ENCODE measurements at places on chromosomes 2 and 18. TPM values are rescaled to one million over a fixed set of nuclear protein-coding genes. Genes with fewer than 3 reads are reported as not detected.

- H3K27ac ChIP-seq: no peak overlapping the region
- H3K36me3 ChIP-seq: no peaks in the 10 kb centered on the region
- no peak overlapping the region for H3K4me3 ChIP-seq
- H3K27me3 ChIP-seq: no peaks in the 10 kb centered on the region
- no peak for DNase-seq
Measured at GRCh38 chr2:47536696-47537095, 133.7 kb downstream of the MSH2 start.

LAPTM4A gene
- 157 TPM for total RNA-seq

GRCh38 chr2:138501425-138502254 is at the start of gene SPOPL:
TSS of gene SPOPL (plus strand) at chr2:138501770. CDS start at chr2:138550217, 48,447 bp downstream.
- H3K27ac ChIP-seq: peak within 1 kb of the TSS; percentile 98
- peaks cover 32% of the 10 kb centered on the region for H3K4me1 ChIP-seq
- DNase-seq: peak; percentile 88
- no peaks in the 10 kb centered on the region for H3K27me3 ChIP-seq
- no peaks in the 10 kb centered on the region for H3K36me3 ChIP-seq
- H3K4me3 ChIP-seq: peak within 1 kb of the TSS; percentile 99

CD8A gene
- total RNA-seq: 0.24 TPM

CMPK2 gene
- total RNA-seq: 0.12 TPM

- no peaks in the 10 kb centered on the region for H3K27me3 ChIP-seq
- no peak overlapping the region for H3K27ac ChIP-seq
- H3K36me3 ChIP-seq: no peaks in the 10 kb centered on the region
- no peak for DNase-seq
- no peak overlapping the region for H3K4me3 ChIP-seq
- H3K4me1 ChIP-seq: no peaks in the 10 kb centered on the region
Measured at GRCh38 chr2:189236066-189236465, 56.5 kb upstream of the COL5A2 start.

GRCh38 chr2:178205853-178206521 is 11.7 kb downstream of the OSBPL6 start:
- H3K4me1 ChIP-seq: peaks cover 7% of the 10 kb centered on the region
- no peaks in the 10 kb centered on the region for H3K36me3 ChIP-seq
- H3K27me3 ChIP-seq: peaks cover 15% of the 10 kb centered on the region

DNA sequence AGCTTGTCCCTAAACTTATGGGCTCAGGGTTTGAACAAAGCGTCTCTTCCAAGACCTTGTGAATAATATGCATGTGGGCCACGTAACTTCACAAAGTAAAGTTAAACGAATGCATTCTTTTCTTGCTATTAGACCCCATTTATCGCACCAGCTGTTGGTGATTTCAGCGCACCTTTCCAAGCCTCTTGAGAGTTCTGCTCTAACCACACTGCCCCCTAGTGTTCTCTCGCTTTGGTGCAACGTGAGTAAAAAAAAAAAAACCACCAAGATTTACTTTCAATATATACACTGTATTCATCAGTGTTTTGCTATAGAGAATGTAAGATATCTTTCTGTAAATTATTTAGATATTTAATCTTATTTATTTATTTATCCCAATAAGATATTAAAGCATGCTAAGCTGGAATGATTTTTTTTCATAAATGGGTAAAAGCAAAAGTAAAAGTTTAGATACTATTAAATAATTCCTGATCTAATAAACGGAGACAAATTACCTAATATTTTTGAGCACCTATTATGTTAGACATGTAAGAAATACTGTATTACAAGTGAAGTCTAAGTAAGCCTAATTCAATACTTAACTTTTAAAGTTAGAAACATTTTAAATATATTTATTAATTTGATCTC is 459.5 kb downstream of the DLGAP1 start:
- H3K4me3 ChIP-seq: no peak overlapping the region
- H3K27me3 ChIP-seq: no peaks in the 10 kb centered on the region
- no peaks in the 10 kb centered on the region for H3K36me3 ChIP-seq
- H3K27ac ChIP-seq: no peak overlapping the region

DNA sequence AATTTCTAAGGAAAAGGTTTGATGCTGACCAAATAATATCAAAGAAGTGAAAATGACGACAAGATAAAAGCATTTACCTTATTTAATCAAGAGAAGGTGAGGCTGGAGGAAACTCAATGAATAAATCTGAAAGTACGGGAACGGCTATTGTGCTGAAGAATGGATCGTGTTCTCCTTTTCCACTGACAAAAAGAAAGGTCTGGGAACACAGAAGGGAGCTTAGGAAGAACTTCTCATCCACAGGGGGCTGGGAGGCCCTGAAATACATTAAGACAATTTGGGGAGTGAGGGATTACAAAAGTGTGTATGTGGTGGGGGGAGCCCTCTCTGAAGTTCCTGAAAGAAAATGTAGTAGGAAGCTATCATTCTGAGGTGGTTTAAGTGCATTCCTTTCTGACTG is 582.3 kb downstream of the SLC4A3 start:
- no peak overlapping the region for H3K27ac ChIP-seq
- H3K4me3 ChIP-seq: no peak overlapping the region
- 0 out of 2 replicates have a peak, but pooled peaks cover 14% of the 10 kb centered on the region for H3K4me1 ChIP-seq
- no peaks in the 10 kb centered on the region for H3K36me3 ChIP-seq

DNA sequence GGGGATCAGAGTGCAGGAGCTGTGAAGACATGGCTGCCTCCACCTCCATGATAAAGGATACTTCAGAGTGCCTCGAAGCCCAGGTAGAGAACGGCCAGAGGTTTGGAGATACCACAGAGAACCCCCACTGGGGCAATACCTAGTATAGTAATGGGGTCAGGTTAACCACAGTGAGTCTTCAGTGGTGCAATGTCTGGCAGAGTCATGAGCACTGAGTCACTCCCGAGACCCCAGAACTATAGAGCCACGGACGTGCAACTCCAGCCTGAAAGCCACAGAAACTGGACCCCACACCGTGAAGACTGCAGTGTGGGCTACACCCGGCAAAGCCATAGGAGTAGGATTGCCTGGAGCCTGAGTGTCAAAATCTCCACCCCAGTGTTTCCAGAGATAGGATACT is 746.6 kb downstream of the CBLN2 start:
- no peak overlapping the region for H3K27ac ChIP-seq
- H3K4me1 ChIP-seq: no peaks in the 10 kb centered on the region
- H3K36me3 ChIP-seq: no peaks in the 10 kb centered on the region

GRCh38 chr18:45920367-45920766 is 46.8 kb downstream of the EPG5 start:
- H3K36me3 ChIP-seq: peaks cover 4% of the 10 kb centered on the region
- no peaks in the 10 kb centered on the region for H3K4me1 ChIP-seq
- DNase-seq: no peak

DNA sequence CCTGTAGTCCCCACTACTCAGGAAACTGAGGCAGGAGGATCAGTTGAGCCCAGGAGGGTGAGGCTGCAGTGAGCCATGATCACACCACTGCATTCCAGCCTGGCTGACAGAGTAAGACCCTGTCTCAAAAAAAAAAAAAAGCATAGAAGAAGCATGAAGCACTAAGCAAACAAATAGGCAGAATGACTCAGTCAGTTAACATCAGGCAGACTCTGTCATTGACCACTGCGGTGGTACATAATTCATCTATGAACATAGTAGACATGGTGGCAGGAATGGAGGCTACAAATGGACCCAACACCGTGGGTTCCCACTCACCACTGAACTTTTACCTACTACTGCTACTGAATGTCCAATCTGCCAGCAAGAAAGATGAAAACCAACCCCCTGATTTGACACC is 7.6 kb upstream of the ASXL2 start:
- no peaks in the 10 kb centered on the region for H3K27me3 ChIP-seq
- no peaks in the 10 kb centered on the region for H3K36me3 ChIP-seq
- DNase-seq: no peak
- no peak overlapping the region for H3K4me3 ChIP-seq
- no peaks in the 10 kb centered on the region for H3K4me1 ChIP-seq

DNA sequence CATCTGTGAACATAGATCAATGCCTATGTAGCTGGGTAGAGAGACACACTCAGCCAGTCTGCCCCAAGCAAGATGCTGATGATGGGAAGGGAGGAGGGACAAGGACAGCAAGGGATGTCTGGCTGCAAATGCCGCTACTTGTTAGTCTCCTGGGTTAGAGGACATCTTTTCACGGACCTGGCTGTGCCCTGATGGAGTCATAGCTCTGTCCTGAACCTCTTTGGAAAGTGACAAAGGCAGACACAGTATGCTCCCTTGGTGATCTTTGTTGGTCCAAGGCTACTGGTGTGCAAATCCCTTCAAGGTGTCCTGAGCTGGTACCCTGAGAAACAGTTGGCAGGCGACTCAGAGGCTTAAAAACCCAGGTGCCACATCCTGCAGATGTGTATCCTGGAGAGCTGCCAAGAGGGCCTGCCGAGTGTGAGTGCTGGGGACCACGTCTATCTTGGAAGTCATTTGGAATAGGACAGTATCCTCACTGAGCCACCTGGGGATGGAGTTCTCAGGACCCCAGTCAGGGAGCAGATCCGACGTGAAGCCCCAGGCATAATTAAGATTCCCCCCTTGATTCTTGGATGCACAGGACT is 10.8 kb downstream of the FOSL2 start:
- H3K27me3 ChIP-seq: no peaks in the 10 kb centered on the region
- H3K4me3 ChIP-seq: no peak overlapping the region
- H3K36me3 ChIP-seq: no peaks in the 10 kb centered on the region
- H3K4me1 ChIP-seq: no peaks in the 10 kb centered on the region
- DNase-seq: no peak

RESP18 gene
- total RNA-seq: not detected

DNA sequence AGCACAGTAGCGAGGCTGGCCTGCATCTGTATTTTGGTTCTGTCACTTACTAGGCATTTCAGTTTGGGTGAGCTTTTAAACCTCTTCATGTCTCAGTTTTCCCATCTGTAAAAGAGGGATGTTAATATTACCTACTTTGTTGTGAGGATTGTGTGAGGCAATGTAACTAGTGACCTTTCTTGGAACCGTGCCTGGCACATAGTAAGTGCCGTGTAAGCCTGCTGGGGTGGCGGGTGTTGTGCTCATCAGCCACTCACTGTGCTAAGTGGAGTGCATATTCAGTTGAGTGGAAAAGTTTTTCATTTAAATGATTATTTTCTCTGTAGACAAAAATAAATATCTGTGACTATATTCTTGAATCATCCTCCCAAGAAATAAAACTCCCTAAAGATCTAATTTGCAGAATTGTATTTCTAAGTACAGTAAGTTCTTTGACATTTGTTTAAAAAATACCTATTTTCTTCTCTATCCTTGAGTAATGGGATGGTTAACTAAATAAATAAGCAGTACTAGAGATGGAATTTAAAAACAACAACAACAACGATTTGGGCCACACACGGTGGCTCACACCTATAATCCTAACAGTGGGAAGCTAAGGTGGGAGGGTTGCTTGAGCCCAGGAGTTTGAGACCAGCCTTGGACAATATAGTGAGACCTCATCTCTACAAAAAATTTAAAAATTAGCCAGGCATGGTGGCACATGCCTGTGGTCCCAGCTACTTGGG is 56.7 kb downstream of the MALT1 start:
- no peak overlapping the region for H3K4me3 ChIP-seq
- H3K27me3 ChIP-seq: no peaks in the 10 kb centered on the region
- H3K27ac ChIP-seq: no peak overlapping the region

MOCOS gene
- total RNA-seq: 7.2 TPM

DNA sequence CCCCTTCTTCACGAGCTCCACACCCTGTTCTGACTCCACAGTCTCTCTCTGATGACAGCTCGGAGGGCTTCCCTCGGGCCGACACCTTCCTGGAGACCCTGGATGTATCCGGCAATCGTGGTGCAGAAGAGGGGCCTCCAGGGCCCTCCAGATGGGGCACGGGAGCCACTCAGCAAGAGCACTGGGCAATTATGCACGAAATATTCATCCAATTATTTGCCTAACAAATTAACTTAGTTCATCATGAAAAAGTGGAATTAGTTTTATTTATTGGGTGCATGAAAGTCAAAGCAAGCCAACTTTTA is 277.3 kb upstream of the HDAC4 start:
- no peaks in the 10 kb centered on the region for H3K36me3 ChIP-seq
- H3K4me3 ChIP-seq: no peak overlapping the region
- no peaks in the 10 kb centered on the region for H3K27me3 ChIP-seq
- no peak for DNase-seq
- H3K27ac ChIP-seq: no peak overlapping the region

KCNG2 gene
- not detected for total RNA-seq

DSC3 gene
- total RNA-seq: 2.1 TPM

- no peak overlapping the region for H3K27ac ChIP-seq
- H3K36me3 ChIP-seq: no peaks in the 10 kb centered on the region
- no peak overlapping the region for H3K4me3 ChIP-seq
Measured at GRCh38 chr2:220789961-220790360, 782.1 kb downstream of the EPHA4 start.

CYP27A1 gene
- total RNA-seq: 4.2 TPM

DNA sequence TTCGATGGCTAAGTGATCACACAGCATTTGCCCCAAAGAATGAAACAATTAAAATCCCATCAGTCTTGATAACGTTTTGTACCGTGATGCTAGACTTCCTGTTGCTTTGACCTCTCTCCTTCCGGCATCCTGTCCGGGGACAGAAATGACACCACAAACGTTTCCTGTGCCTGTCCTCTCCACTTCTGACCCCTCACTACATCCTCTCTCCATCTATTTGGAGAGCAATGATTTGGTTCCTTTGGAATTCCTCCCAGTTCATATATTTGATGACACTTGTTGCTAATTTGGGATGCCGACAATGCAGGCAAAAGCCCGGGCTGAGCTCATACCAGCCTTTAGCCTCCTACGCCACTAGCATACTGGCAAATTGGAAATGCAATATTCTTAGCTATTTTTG is 151.2 kb upstream of the CCDC68 start:
- peaks cover 6% of the 10 kb centered on the region for H3K4me1 ChIP-seq
- H3K36me3 ChIP-seq: no peaks in the 10 kb centered on the region

YIPF4 gene
- total RNA-seq: 14.2 TPM

RAMP1 gene
- 2.7 TPM for total RNA-seq

DNA sequence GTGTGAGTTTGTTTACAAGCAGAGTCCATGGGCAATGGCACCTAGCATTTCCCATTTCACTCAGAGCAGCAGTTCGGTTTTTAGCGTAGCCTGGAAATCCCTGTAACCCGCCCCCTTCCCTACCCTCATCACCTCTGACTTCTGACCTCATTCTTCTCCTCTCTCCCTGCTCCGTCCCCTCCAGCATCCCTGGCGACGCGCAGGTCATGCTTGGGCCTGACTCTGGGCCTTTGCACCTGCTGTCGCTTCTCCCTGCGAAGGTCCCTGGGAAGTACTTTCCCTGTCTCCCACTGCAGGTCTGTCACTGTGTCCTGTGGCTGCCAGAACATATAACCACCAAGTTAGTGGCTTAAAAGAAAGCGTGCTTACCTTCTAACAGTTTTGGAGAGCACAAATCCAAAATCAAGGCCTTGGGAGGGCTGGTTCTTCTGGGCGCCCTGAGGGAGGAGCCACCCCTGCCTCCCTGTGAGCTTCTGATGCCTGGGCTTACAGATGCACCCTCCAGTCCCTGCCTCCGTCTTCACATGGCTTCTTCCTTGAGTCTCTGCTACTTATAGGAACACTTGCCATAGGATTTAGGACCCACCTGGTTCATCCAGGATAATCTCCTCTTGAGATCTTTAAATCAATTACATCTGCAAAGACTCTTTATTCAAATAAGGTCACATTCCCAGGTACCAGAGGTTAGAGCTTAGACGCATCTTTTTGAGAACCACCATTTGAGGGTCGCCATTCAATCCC is 8.1 kb upstream of the RAB17 start:
- no peak overlapping the region for H3K4me3 ChIP-seq
- H3K27me3 ChIP-seq: no peaks in the 10 kb centered on the region
- H3K4me1 ChIP-seq: peaks cover 39% of the 10 kb centered on the region
- no peaks in the 10 kb centered on the region for H3K36me3 ChIP-seq
- H3K27ac ChIP-seq: no peak overlapping the region

CDCA7 gene
- total RNA-seq: 95.5 TPM

- H3K27me3 ChIP-seq: peaks cover 77% of the 10 kb centered on the region
- peaks cover 18% of the 10 kb centered on the region for H3K4me1 ChIP-seq
- H3K4me3 ChIP-seq: peak overlapping the region; percentile 79
- peak; percentile 48 for DNase-seq
- H3K27ac ChIP-seq: no peak overlapping the region
Measured at GRCh38 chr2:100105678-100106054, 36.7 kb downstream of the AFF3 start.
